ENCODE measurements at places on chromosomes 3 and 15. TPM values are rescaled to one million over a fixed set of nuclear protein-coding genes. Genes with fewer than 3 reads are reported as not detected.

Gene A4GNT
- not detected for total RNA-seq

Gene DAZL
- total RNA-seq: not detected

Gene SCG3
- total RNA-seq: not detected

Gene CAMP
- 0.29 TPM for total RNA-seq

Gene COL6A5
- not detected for total RNA-seq

Gene ZDHHC3
- 38.5 TPM for total RNA-seq

Gene CCR8
- total RNA-seq: not detected

Gene SIDT1
- 44.9 TPM for total RNA-seq

Gene ISLR
- not detected for total RNA-seq

Gene DAPK2
- 4.2 TPM for total RNA-seq

Gene GOLGA8G
- not detected for total RNA-seq

Gene CCR3
- total RNA-seq: not detected

DNA sequence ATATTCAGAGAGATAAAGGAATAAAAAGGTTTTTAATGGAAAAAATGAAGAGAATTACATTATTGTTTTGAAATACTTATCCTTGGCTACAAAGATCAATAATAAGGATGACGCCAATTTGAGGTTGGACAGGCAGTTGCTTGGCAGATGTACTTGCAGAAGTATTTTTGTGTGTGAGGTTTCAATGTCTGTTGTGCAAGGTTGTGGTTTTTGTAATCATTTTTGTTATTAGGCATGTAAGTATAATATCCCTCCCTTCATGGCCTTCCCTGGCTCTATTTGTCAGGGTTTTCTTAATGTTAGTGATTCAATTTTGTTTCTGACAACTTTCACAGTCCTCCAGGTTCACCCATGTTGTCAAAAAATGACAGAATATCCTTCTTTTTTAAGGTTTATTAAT lies 105.9 kb downstream of the OTOL1 start:
- H3K27me3 ChIP-seq: no peaks in the 10 kb centered on the region
- no peak overlapping the region for H3K4me3 ChIP-seq
- H3K27ac ChIP-seq: no peak overlapping the region
- no peak for DNase-seq

GRCh38 chr3:133079621-133080020 lies 41.4 kb downstream of the TMEM108 start:
- no peaks in the 10 kb centered on the region for H3K36me3 ChIP-seq
- DNase-seq: no peak
- H3K4me3 ChIP-seq: no peak overlapping the region
- no peaks in the 10 kb centered on the region for H3K4me1 ChIP-seq

GRCh38 chr15:92902737-92903593 lies 2.8 kb downstream of the CHD2 start:
- H3K27ac ChIP-seq: peak overlapping the region; percentile 100
- peaks cover 56% of the 10 kb centered on the region for H3K36me3 ChIP-seq
- peak overlapping the region; percentile 97 for H3K4me3 ChIP-seq

GRCh38 chr15:82945326-82945725 lies 7.2 kb downstream of the HOMER2 start:
- H3K4me3 ChIP-seq: no peak overlapping the region
- peaks cover 9% of the 10 kb centered on the region for H3K4me1 ChIP-seq
- peaks cover 5% of the 10 kb centered on the region for H3K27me3 ChIP-seq
- H3K27ac ChIP-seq: no peak overlapping the region

GRCh38 chr3:111989061-111989678 lies 9.6 kb upstream of the TAGLN3 start:
- H3K27me3 ChIP-seq: no peaks in the 10 kb centered on the region
- no peak for DNase-seq
- peaks cover 12% of the 10 kb centered on the region for H3K4me1 ChIP-seq
- H3K4me3 ChIP-seq: no peak overlapping the region
- H3K27ac ChIP-seq: no peak overlapping the region

DNA sequence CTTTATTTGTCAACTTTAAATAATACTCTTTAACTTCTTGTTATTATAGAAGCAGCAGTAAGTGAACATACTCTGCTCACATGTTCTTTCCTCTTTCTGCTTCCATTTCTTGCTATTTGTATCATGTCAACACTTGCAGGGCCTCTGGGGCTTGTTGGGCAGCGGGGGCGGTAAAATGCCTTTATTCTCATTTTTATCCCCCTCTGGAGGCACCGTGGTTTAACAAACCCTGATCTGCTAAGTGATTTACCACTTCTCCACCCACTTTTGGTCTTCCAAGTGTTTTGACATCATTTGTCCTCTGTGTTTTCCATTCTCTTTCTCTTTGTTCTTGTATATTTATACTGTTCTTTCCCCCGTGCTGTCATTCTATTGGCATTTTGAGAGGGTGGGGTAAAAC lies 33.9 kb downstream of the SCN10A start:
- no peaks in the 10 kb centered on the region for H3K4me1 ChIP-seq
- no peak overlapping the region for H3K27ac ChIP-seq
- no peaks in the 10 kb centered on the region for H3K36me3 ChIP-seq
- no peak overlapping the region for H3K4me3 ChIP-seq
- no peak for DNase-seq
- H3K27me3 ChIP-seq: peaks cover 9% of the 10 kb centered on the region

DNA sequence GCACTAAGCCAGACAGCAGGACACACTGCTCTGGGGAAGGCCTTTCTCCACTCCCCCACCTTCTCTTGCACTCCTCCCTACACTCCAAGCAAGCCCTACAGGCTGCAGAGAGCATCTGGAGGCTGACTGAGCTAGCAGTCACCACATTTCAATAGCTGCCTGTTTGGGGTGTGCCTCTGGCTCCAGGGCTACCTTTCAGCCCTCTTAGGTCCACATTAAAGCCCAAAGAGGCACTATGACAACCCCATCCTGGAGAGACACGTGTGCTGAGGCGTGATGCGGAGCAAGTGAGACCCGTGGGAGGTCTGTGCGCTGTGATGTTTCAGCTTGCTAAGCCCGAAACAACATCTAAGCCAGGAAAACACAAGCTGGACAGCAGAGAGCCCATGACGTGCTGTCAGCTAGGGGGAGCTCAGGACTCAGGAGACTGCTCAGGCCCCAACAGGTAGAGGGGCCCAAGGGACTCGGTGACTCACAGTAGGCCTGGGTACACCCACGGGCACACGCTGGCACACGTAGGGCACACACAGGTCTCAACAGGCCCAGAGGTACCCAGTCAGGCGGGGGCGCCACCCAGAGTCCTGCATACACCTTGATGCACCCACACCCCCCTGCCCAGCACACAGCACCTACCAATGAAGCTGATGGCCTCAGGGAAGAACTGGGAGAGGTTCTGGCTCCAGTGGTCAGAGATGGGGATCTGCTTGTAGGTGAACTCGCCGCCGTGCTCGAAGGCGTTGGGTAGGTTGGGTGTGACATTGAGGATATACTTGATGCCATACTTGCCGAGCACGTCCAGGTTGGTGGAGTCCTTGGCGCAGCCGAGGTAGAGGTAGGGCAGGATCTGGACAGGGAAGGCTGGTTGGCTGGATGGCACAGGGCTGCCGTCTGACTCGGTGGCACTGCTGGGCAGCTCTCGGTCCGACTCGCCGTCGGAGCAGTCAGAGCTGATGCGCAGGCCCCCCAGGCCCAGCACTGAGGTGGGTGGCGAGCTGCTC lies 2.8 kb downstream of the DUSP7 start:
- H3K27ac ChIP-seq: peak overlapping the region; percentile 84
- no peaks in the 10 kb centered on the region for H3K27me3 ChIP-seq
- peak overlapping the region; percentile 48 for H3K4me3 ChIP-seq
- peaks cover 21% of the 10 kb centered on the region for H3K36me3 ChIP-seq

GRCh38 chr3:178381555-178381954 lies 154.7 kb upstream of the KCNMB2 start:
- no peaks in the 10 kb centered on the region for H3K4me1 ChIP-seq
- no peak overlapping the region for H3K4me3 ChIP-seq
- H3K27me3 ChIP-seq: no peaks in the 10 kb centered on the region
- no peak overlapping the region for H3K27ac ChIP-seq
- no peaks in the 10 kb centered on the region for H3K36me3 ChIP-seq
- no peak for DNase-seq

DNA sequence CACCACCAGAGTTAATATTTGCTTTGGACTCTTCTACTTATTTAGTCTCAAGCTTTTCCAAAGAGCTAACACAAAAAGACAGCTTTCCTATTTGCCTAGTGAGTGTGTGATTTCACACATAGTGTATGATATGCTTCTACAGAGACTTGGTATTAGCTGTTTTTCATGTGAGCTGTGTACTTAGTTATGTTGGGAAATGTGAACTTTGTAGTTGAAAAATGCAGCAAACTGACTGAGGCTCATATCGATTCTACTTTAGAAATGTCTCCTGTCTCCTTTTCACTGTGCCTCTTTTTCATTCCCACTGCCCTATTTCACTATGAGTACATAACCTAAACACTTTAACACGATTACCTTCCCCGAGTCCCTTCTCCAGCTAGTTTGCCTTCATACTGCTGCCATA lies 136.5 kb downstream of the ALCAM start:
- no peaks in the 10 kb centered on the region for H3K27me3 ChIP-seq
- DNase-seq: no peak
- H3K4me1 ChIP-seq: peaks cover 10% of the 10 kb centered on the region

GRCh38 chr3:45688194-45688881 lies 858 bp upstream of the SACM1L start:
- H3K27ac ChIP-seq: peak overlapping the region; percentile 98
- H3K36me3 ChIP-seq: peaks cover 30% of the 10 kb centered on the region
- H3K4me1 ChIP-seq: peaks cover 53% of the 10 kb centered on the region

DNA sequence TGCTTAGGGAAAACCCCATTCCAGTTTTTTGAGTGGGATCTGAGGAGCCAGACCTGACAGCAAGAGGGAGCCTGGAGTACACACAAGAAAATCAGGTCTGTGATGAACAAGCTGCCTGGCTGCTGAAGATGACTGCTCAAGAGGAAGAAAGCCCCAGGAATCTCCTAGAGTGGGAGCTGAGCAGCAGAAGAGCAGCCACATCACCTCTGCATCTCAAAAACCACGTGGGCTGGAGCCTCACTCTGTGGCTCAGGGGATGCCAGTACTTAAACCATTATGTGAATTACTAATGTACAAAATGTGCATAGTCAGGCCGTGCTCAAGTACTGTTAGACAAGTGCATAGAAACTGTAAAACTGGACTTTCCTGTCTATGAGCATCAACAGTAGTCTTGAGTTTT lies 52.4 kb downstream of the SLC9A9 start:
- no peak for DNase-seq
- peaks cover 24% of the 10 kb centered on the region for H3K36me3 ChIP-seq
- no peak overlapping the region for H3K27ac ChIP-seq
- no peaks in the 10 kb centered on the region for H3K4me1 ChIP-seq
- no peak overlapping the region for H3K4me3 ChIP-seq
- H3K27me3 ChIP-seq: no peaks in the 10 kb centered on the region

DNA sequence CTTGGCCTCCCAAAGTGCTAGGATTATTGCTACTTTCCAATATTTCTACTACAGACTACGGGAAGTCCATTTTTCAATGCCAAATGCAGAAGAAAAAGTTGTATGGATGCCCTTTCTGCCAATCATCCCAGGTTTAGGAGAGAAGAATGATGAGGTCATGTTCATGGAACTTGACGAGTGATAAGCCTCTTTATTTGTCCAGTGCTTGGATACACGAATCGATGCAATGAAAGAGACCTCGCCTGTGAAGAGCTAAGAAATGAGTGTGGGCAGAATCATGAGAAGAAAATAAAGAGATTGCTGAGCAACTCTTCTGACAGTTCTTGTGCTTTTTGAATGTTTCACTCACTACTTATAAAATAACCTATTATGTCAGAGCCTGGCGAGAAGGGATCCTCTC lies 996 bp upstream of the SLC28A1 start:
- H3K4me1 ChIP-seq: no peaks in the 10 kb centered on the region
- no peak overlapping the region for H3K27ac ChIP-seq
- peaks cover 5% of the 10 kb centered on the region for H3K27me3 ChIP-seq
- DNase-seq: no peak
- no peaks in the 10 kb centered on the region for H3K36me3 ChIP-seq

GRCh38 chr3:168289471-168290008 lies 193.8 kb upstream of the GOLIM4 start:
- no peaks in the 10 kb centered on the region for H3K36me3 ChIP-seq
- no peaks in the 10 kb centered on the region for H3K4me1 ChIP-seq
- H3K4me3 ChIP-seq: no peak overlapping the region
- no peak for DNase-seq
- H3K27me3 ChIP-seq: no peaks in the 10 kb centered on the region

GRCh38 chr3:29381595-29381994 lies 100.7 kb downstream of the RBMS3 start:
- DNase-seq: no peak
- no peak overlapping the region for H3K27ac ChIP-seq
- no peak overlapping the region for H3K4me3 ChIP-seq
- H3K27me3 ChIP-seq: no peaks in the 10 kb centered on the region
- H3K36me3 ChIP-seq: no peaks in the 10 kb centered on the region

DNA sequence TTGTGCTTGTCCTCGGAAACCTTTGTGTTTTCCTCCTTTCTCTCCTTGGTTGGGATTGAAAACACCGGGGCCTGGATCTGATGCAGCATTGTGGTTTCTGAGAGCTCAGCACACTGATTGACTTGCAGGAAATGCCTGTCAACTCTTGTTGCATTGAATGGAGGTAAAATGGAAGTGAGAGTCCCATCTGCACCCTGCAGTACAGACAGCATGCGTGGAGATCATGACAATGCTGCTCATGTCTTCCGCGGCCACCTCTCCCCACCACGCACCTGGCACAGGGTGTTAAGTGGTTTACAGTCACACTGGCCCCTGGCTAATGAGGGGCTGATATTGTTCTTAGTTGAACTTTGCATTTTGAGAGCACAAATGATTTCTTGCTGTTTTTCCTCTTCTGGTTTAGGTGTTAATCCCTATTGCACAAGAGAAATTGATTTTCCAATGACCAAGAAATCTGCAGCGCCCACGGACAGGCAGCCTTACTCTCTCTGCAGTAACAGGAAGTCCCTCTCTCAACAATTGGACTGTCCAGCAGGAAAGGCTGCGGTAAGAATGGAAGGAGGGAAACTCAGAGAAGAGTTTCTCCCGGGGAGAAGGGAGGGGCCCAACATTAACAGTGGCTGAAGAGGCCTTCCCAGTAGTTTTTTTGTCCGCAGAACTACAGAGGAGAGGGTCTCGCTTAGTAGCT lies 58.5 kb downstream of the STARD5 start:
- no peak overlapping the region for H3K27ac ChIP-seq
- DNase-seq: no peak
- peak overlapping the region; percentile 69 for H3K4me3 ChIP-seq
- H3K27me3 ChIP-seq: no peaks in the 10 kb centered on the region

GRCh38 chr3:149752788-149753136 lies 473 bp upstream of the COMMD2 start:
- H3K36me3 ChIP-seq: peaks cover 36% of the 10 kb centered on the region
- H3K4me1 ChIP-seq: peaks cover 30% of the 10 kb centered on the region
- peak overlapping the region; percentile 98 for H3K4me3 ChIP-seq
- no peak for DNase-seq
- peaks cover 8% of the 10 kb centered on the region for H3K27me3 ChIP-seq
- H3K27ac ChIP-seq: peak overlapping the region; percentile 92

All from activated B cell treated with CpG ODN at 0.5 μM for 24 hours (primary cell).